HepG2 (cell line): ENCODE measurements at places on chromosomes 16 and 17. TPM values are rescaled to one million over a fixed set of nuclear protein-coding genes. Genes with fewer than 3 reads are reported as not detected.

GRCh38 chr16:54568906-54569807 lies 282.6 kb upstream of the IRX3 start:
- H3K27me3 ChIP-seq: no peaks in the 10 kb centered on the region
- H3K4me1 ChIP-seq: no peaks in the 10 kb centered on the region
- H3K36me3 ChIP-seq: no peaks in the 10 kb centered on the region

Gene PLCG2
- total RNA-seq: 0.13 TPM in 1 of 2 replicates, not detected in the other

- H3K4me1 ChIP-seq: no peaks in the 10 kb centered on the region
- no peaks in the 10 kb centered on the region for H3K36me3 ChIP-seq
- no peak overlapping the region for H3K4me3 ChIP-seq
- H3K27me3 ChIP-seq: no peaks in the 10 kb centered on the region; the same call in 1 of the 2 replicates
- DNase-seq: no peak
Observed at GRCh38 chr17:34721326-34721725, 141.9 kb downstream of the TMEM132E start.

- peaks cover 28% of the 10 kb centered on the region for H3K4me1 ChIP-seq
- H3K27ac ChIP-seq: no peak overlapping the region
- H3K27me3 ChIP-seq: no peaks in the 10 kb centered on the region
- DNase-seq: no peak
Observed at GRCh38 chr16:25060920-25061319, 45.8 kb upstream of the ARHGAP17 start.

DNA sequence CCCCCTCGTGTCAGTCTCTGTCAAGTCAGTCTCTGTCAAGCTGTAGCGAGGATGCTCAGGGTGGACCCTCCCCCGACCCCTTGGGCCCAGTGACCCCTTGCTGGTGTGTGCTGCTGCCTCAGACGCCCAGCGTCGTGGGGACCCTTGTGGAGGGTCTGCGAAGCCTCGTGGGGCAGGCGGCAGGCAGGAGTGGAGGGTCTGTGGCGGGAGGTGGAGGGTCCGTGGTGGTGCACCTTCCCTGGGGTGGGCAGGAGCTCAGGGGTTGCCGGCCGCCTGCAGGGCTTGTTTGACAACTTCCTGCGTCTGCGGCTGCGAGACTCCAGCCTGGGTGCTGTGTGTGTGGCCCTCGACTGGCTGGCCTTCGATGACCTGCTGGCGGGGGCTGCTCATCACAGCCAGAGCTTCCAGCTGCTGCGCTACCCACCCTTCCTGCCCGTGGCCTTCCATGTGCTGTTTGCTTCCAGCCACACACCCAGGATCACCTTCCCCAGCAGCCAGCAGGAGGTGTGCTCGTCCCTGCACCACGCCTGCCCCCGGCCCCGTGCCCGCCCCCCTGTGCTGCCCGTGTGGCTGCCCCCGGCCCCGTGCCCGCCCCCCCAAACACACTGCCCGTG lies 5.6 kb downstream of the GNG13 start:
- no peak overlapping the region for H3K4me3 ChIP-seq
- H3K36me3 ChIP-seq: peaks cover 6% of the 10 kb centered on the region; the same call in 1 of the 2 replicates
- no peak for DNase-seq
- no peaks in the 10 kb centered on the region; the same call in 1 of the 2 replicates for H3K27me3 ChIP-seq

Gene SMIM5
- total RNA-seq: not detected in 2 replicates

DNA sequence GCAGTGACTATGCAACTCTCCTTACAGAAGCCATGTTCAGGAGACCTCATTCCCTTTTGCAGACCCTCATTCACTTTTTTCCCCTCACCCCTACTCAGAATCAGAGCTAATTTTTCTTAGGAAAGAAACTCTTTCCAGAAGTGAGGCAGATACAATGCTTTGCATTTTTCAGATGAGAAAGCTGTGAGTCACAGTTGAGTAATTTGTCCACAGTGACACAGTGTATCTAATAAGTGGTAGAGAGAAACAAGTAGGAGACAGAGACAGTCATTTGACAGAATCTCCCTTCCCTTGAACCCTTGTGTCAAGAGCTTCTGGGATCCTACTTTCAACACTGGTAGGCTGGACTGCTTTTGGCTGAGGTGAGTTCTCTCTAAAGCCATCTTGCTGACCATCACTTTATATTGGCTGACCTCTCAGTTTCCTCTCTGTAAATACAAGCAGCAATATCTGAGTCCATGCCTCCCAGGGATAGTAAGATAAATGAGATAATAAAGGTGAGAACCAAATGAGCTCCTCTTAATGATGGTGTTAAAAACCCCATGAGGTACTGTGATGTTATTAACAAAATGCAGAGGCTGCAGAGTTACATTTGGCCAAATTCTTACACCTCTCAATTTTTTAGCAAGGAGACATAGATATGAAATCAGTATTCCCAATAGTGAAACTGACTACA lies 130.8 kb downstream of the CA10 start:
- H3K27me3 ChIP-seq: no peaks in the 10 kb centered on the region
- H3K36me3 ChIP-seq: no peaks in the 10 kb centered on the region
- H3K27ac ChIP-seq: no peak overlapping the region
- no peaks in the 10 kb centered on the region for H3K4me1 ChIP-seq

DNA sequence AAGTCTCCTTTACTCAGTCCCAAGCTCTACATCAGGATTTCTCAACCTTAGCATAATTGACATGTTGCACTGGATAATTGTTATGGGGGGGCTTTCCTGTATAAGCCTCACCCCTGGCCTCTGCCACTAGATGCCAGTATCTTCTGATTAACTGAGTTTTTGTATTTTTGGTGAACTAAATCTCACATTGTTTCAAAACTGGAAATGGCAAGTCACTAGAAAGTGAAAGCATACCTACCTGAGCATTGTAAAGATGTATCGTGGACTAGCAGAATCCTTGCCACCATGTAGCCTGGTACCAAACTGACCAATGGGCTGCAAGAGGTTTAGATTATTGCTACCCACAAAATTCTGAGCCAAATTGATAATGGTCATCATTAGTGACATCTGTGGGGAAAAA lies 15.0 kb downstream of the TOP2A start:
- no peaks in the 10 kb centered on the region for H3K27me3 ChIP-seq
- H3K4me1 ChIP-seq: no peaks in the 10 kb centered on the region
- peaks cover 93% of the 10 kb centered on the region for H3K36me3 ChIP-seq
- no peak overlapping the region for H3K4me3 ChIP-seq
- no peak for DNase-seq

GRCh38 chr16:24188751-24189318 lies 67.3 kb upstream of the CACNG3 start:
- no peaks in the 10 kb centered on the region for H3K4me1 ChIP-seq
- H3K36me3 ChIP-seq: no peaks in the 10 kb centered on the region
- no peak overlapping the region for H3K27ac ChIP-seq
- DNase-seq: no peak
- no peaks in the 10 kb centered on the region for H3K27me3 ChIP-seq

Gene RHBDL3
- 0.09 TPM in 1 of 2 replicates, not detected in the other for total RNA-seq

- peaks cover 7% of the 10 kb centered on the region; the same call in 1 of the 3 replicates for H3K27me3 ChIP-seq
- H3K4me1 ChIP-seq: no peaks in the 10 kb centered on the region
- no peak overlapping the region for H3K4me3 ChIP-seq
- no peak overlapping the region for H3K27ac ChIP-seq
- DNase-seq: no peak
- no peaks in the 10 kb centered on the region for H3K36me3 ChIP-seq
Observed at GRCh38 chr16:55078699-55079410, 148.2 kb downstream of the IRX5 start.

Gene CACNA1H
- total RNA-seq: 0.40 and 0.56 TPM in 2 replicates

- no peaks in the 10 kb centered on the region for H3K36me3 ChIP-seq
- DNase-seq: no peak
- H3K4me1 ChIP-seq: peaks cover 60% of the 10 kb centered on the region
Observed at GRCh38 chr16:72049110-72049509, 5.2 kb upstream of the HP start.

DNA sequence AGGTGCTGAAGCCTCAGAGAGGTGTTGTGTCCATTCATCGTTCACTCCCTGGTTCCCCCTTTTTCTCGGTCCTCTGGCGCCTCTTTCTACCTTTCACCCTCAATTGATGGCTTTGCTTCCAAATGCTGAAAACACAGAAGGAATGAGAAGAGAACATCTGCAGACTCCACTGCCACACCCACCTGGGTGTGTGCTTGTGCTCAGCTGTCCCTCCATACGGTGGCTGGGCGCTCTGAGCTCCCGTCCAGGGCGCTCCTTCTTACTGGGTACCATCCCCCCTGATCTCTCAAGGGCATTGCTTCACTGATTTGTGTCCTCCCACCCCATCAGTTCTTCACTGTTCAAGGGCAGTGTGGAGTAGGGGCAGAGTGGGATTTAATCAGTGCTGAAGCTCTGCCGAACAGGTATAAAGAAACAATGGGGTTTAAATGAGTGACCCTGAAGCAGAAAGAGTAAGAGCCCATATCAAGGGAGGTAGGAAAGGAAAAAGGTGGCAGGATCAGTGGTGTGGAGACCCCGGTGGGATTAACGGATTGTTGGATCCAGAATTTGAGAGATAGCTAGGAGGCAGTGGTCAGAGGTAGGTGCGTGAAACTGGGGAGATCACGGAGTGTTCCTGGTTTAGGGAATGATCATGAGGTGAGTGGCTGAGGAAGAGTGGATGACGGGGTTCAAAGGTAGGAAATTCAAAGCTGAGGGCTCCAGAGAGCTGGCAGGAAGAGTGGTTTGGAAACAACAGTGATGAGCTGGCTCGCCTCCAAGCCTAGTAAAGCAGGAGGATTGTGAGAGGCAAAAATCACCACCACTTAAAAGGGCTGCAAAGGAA lies 40.8 kb downstream of the MRTFB start:
- no peaks in the 10 kb centered on the region for H3K36me3 ChIP-seq
- peaks cover 52% of the 10 kb centered on the region for H3K4me1 ChIP-seq
- peak overlapping the region; percentile 53 for H3K27ac ChIP-seq
- H3K4me3 ChIP-seq: no peak overlapping the region

DNA sequence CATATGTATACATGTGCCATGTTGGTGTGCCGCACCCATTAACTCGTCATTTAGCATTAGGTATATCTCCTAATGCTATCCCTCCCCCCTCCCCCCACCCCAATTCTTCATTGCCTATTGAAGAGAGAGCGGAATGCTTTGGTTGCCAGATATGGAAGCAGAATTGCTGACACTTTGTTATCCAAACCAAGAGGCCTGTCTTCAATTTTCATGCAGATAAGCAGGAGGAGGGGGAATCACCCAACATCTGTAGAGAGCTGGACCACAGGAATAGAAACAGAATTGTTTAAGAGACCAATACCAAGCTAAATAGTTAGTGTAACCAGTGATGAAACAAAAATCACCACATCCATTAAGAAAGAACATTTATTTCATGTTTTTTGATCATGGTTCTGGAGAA lies 7.1 kb downstream of the ASPA start:
- H3K27me3 ChIP-seq: no peaks in the 10 kb centered on the region; the same call in 1 of the 2 replicates
- H3K4me3 ChIP-seq: no peak overlapping the region
- H3K36me3 ChIP-seq: no peaks in the 10 kb centered on the region

Gene CLEC3A
- not detected in 2 replicates for total RNA-seq

Gene CTRB1
- not detected in 2 replicates for total RNA-seq

Gene CLEC18B
- total RNA-seq: 0.31 TPM in 1 of 2 replicates, not detected in the other

Gene GUCY2D
- not detected in 2 replicates for total RNA-seq
